Stimulated activated CD4-positive, alpha-beta T cell treated with anti-CD3 and anti-CD28 coated beads, Interleukin-1b, Interleukin-23, amount 100 ng/mL, for 1 hour (primary cell): ENCODE measurements at places on chromosomes 16 and 17.

DNA sequence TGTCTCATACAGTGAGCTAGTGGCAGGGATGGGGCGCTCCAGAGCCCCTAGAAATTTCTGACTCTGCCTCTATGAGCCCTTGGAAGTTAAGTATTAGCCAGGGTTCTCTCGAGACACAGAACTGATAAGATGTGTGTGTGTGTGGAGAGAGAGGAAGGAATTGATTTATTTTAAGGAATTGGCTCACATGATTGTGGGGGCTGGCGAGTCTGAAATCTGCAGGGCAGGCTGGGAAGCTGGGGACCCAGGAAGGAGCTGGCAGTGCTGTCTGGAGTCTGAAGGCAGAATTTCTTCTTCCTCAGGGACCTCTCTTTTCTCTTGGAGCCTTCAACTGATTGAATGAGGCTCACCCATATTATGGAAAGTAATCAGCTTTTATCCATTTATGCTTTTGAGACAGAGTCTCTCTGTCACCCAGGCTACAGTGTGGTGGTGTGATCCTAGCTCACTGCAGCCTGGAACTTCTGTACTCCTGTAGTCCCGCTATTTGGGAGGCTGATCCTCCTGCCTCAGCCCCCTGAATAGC is 16.8 kb downstream of the LRRC75A start:
- DNase-seq = no peak

GRCh38 chr16:17273142-17273561 is 197.6 kb downstream of the XYLT1 start:
- DNase-seq = no peak

- DNase-seq = no peak
Observed at GRCh38 chr17:78472035-78472905, 93.8 kb downstream of the PGS1 start.

DNA sequence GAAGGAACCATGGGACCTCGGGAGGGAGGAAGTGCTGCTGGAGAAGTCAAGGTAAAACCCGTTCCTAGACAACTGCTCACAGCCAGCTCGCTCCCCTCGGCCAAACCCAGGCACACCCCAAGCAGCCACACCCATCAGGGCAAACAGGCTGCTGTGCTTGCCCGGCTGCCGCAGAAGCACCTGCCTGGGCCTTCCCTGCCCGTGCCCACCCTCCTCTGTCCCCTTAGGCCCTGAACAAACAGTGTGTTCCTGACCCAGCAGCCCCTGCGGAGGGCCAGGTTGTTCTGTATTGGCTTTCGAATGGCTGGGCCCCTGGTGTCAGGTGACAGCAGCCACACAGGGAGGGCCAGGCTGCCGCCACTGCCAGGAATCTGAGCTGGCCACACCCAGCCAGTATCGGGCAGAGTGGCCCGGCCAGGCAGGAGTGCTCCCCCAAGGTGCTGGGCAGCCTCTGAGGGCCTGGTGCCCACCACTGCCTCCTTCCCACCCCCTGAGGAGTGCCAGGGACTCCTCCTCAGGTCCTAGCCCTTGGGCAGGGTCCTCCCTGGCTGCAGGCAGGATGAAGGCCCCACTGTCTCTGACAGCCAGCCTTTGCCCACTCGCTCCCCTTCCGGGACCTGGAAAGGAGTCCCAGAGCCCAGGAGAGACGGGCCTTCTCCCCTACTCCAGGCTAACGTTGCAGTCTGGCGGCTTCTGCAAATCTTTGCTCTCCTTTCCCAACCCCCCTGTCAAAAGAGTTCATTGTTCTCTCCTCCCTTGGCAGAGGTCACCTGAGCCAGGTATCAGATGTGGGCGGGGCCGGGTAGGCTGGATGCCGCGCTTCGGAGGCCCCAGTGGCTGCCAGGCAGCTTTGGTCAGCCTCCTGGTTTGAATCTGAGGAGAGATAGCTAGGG is 24.0 kb downstream of the LLGL2 start:
- DNase-seq = no peak

DNA sequence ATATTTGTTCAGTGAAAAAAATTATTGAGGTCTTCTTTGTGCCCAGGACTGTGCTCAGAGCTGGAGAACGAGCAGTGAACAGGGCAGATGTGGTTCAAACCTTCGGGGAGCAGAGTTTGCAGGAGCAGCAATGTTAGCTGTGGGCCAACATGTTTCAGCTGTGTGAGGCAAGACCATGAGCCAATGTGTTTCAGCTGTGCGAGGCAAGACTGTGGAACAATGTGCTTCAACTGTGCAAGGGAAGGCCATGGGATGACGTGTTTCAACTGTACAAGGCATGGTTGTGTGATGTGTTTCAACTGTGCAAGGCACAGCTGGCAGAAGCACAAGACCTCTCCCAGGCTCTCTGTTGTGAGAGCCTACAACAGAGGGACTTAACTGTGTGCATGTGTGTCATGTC is 35.2 kb upstream of the SDK2 start:
- no peak for DNase-seq

DNA sequence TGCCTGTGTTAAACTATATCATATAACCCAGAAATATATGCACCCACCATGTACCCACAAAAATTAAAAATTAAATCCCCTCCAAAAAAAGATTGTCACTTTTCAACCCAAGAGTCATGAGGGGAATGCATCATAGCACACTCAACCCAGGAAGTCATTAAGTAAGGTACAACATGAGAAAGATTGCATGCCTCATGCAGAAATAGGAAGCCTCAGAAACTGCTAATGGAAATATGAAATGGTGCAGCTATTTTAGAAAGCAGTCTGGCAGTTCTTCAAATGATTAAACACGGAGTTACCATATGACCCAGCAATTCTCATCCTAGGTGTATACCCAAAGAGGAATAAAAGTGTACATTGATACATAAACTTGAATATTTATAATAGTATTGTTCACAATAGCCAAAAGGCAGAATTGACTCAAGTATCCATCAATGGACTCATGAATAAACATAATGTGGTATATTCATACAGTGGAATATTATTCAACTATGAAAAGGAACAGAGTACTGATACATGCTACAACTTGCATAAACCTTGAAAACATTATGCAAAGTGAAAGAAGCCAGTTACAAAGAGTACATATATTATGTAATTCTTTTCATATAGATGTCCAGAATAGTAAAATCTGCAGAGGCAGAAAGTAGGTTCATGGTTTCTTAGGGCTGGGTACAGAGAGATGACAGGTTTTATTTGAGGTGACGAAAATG is 70.4 kb downstream of the TMEM100 start:
- DNase-seq = no peak

- no peak for DNase-seq
Observed at GRCh38 chr16:26316683-26317464, 625.1 kb downstream of the HS3ST4 start.

GRCh38 chr16:58306327-58306726 is 11.5 kb upstream of the PRSS54 start:
- peak; percentile 19 for DNase-seq

DNA sequence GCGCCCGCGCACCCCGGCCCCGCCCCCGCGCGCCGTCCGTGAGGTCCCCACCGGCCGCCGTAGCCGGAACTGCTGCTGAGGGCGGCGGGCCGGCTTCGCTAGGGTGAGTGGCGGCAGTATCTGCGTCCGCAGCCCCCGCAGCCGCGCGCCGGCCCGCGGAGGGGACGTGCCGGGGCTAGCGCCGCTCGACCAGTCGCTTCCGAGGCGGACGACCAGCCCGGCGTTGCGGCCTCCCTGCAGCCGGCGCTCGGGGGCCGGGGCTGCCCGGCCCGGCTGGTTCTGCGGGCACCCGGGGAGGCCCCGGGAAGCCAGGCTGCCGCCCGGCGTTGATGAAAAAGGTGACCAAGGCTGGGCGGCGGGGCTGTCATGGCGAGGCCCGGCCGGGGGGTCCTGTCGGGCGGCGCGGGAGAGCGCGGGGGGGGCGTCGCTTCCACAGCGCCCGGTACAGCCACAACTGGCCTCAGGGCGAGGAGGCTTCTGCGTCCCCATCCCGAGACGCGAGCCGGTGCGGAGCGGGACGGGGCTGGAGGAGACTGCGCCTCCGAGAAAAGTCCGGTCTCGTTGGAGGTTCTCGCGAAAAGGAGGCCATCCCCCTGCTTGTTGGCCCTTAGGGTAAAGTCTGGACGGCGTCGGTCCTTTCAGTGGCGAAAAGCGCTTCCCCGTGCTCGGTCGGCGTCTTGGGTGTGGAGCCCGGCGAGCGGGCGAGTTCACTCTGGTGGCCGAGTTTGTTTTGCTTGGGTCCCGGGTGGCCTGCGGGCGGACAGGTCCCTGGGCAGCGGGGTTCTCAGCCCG is at the start of gene CRAMP1:
Gene CRAMP1, plus strand, starts transcription at position 41 of the 792 bp plus-strand sequence. CDS start 2,280 bp downstream, outside the sequence.
- DNase-seq = no peak

GRCh38 chr17:75778861-75779249 is 5.8 kb upstream of the UNK start:
- DNase-seq = no peak

DNA sequence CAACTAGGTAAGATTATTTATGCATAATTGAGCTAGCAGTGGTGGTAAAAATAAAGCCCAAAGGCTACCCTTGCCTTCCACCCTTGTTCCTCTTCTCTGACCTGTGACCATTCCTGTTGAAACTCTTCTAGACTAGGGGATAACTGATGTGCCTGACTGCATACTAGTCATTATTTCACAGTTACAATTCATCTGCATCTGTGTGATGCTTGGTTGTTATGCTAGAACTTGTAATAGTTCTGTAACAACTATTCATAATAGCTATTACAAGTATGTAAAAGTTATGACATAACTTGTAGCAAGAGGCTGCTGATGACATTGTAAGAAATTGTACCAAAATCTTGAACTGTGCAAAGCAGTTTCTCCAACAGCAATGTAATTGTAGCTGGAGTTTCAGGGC is 2.4 kb upstream of the VAC14 start:
- DNase-seq = no peak

- DNase-seq = no peak
Observed at GRCh38 chr16:75237398-75238131, 13.9 kb downstream of the BCAR1 start.
